HFF-Myc (cell line): ENCODE measurements at places on chromosomes 11 and 22.

- DNase-seq: no peak
These were observed 104.5 kb downstream of the EFCAB6 start for GRCh38 chr22:43707648-43708047.

GRCh38 chr11:66365711-66366619, 5.6 kb downstream of the SLC29A2 start:
- no peak for DNase-seq

DNA sequence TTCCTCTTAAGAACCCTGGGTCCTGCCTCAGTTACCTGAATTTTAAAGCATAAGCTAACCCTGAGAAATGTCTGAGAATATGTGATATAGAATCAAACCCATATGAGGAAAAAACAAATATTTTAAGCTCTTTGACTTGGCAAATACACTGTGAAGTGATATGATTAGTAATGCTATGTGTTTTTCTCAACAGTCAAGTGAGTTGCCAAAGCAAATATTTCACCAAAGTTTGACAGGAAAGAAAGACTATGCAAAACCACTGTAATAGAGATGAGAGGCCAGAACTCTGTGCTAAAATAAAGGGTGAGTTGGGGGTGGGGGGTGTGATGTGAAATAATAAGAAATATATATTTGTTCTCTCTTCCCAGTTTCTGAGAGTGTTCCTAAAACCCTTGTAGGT, 613.5 kb upstream of the CCDC179 start:
- no peak for DNase-seq

DNA sequence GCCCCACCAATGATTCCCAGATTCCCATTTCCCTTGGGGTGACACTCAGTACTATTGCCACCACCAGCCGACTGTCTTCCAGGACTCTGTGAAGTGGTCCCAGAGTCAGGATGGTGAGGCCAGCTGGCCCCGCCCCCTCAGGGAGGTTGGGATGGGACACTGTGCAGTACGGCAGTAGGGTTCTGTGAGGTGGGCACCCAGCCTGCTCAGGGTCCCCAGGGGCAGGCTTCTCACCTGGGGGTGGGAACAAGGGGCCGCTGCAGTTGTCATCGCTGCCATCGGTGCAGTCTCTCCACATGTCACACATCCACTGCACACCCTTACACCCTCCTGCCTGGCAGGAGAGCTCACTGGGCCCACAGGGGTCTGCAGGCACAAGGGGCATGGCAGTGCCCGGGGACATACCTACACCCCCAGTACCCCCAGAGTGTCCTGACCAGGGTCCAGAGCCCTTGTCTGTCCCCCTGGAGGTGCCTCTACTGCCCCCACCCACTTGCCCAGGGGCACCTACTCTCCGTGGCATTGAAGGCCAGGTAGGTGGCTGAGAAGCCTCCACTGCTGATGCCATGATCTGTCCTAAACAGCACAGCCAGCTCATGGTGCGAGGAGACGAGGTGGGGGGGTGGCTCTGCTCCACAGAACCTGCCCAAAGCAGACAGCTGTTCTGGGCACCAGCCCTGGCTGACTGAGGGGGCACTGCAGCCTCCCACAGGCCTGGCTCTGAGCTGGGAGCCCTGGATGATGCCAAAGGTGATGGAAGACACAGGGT, 1.9 kb upstream of the C1QTNF5 start:
- no peak for DNase-seq

- no peak for DNase-seq
These were observed 13.8 kb upstream of the POGLUT3 start for GRCh38 chr11:108511851-108512474.

- DNase-seq: no peak
These were observed 59.5 kb downstream of the FAM168A start for GRCh38 chr11:73538381-73538872.

GRCh38 chr11:130937051-130937450, 20.8 kb upstream of the SNX19 start:
- DNase-seq: no peak

GRCh38 chr11:2533587-2534133, 88.9 kb downstream of the KCNQ1 start:
- DNase-seq: peak; percentile 59

DNA sequence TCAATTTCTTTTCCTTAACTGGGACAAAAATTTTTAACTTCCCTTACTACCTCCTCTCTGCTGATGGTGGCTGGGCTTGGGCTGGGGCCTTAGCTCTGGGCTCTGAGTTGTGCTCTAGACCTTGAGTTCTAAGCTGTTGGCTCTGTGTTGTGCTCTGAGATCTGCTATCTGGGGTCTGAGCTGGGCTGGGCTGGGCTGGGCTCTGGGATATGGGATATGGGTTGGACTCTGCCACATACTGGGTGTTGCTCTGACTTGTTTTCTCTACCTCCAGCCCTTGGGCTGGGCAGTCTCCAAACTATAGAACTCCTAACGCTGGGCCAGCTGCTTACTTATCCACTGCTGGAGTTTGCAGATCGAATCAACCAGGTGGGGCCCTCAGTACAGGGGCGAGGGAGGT, 41.9 kb downstream of the DNHD1 start:
- no peak for DNase-seq
